RPMI7951 (cell line): ENCODE measurements at places on chromosomes 1 and 21.

DNA sequence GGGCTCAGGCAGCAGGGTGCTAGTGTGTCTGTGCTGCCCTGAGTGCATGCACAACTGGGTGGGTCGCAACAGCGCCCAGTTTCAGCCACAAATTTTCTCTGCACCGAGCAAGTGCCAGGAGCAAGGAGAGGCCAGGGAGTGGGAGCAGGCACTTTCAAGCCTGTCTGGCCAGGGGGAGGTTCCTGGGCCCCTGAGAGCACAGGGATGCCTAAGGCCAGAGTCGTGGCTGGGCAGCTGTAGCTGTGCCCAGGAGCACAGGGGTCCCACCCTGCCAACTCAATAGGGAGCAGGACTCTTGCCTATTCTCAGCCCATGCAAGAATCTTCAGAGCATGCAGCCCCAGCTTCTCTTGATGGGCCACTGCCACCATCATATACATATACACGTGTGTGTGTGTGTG is 1577.4 kb downstream of the KCNT2 start:
- no peak for DNase-seq

- DNase-seq, result no peak
These were observed 1.6 kb downstream of the PALMD start for GRCh38 chr1:99647490-99647889.

DNA sequence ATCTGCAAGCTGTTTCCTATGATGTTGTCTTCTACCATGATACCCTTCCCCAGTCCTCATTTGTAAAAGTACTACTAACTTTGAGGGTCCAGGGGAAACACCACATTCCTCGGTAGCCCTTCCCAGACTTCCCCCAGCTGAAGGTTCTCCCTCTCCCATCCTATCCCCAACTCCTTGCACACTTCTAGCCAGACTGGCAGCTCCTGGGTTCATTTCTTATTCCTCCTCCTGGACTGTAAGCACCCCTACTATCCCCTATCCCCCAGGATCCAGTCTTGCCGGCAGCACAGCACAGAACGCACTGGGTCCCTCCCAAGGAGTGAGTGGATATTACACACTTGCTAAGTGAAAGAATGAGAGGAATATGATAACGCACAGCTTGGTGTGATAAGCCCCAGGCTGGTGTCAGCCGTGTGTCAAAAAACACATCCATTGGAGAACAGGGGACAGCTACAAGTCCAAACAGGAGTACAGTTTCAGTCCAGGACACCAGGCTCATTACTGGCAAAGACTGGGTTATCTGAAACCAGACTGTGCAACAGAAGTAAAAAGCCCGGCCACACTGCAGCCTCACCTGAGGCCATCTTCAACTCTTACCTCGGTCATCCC is 100.2 kb downstream of the SSBP3 start:
- DNase-seq, result no peak

DNA sequence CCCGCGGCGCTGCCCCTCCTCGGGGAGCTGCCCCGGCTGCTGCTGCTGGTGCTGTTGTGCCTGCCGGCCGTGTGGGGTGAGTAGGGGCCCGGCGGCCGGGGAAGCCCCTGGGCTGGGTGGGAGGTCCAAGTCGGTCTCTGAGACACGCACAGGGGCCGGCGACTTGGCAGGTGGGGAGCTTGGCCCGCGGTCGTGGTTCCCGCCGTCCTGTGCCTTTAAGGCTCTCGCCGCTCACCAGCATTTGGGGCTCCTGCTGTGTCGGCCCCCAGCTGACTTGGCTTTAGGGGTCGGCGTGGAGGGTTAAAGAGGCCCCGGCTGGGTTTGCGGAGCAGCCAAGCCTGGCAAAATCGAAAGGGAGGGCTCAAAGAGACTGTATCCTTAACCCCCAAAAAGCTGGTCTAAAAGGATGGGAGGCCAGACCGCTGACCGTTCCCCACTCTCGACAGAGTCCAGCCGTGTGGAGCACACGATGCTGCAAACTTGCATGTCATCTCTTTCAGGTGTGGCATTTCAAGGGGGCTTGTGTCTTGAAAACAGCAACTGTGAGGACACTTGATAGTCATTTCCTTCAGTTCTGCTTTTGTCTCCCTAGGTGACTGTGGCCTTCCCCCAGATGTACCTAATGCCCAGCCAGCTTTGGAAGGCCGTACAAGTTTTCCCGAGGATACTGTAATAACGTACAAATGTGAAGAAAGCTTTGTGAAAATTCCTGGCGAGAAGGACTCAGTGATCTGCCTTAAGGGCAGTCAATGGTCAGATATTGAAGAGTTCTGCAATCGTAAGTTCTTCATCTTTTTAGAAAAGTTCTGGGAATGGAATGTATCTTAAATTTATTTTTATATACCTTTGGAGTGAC is 540 bp downstream of the CD55 start:
- DNase-seq, result peak; percentile 11

DNA sequence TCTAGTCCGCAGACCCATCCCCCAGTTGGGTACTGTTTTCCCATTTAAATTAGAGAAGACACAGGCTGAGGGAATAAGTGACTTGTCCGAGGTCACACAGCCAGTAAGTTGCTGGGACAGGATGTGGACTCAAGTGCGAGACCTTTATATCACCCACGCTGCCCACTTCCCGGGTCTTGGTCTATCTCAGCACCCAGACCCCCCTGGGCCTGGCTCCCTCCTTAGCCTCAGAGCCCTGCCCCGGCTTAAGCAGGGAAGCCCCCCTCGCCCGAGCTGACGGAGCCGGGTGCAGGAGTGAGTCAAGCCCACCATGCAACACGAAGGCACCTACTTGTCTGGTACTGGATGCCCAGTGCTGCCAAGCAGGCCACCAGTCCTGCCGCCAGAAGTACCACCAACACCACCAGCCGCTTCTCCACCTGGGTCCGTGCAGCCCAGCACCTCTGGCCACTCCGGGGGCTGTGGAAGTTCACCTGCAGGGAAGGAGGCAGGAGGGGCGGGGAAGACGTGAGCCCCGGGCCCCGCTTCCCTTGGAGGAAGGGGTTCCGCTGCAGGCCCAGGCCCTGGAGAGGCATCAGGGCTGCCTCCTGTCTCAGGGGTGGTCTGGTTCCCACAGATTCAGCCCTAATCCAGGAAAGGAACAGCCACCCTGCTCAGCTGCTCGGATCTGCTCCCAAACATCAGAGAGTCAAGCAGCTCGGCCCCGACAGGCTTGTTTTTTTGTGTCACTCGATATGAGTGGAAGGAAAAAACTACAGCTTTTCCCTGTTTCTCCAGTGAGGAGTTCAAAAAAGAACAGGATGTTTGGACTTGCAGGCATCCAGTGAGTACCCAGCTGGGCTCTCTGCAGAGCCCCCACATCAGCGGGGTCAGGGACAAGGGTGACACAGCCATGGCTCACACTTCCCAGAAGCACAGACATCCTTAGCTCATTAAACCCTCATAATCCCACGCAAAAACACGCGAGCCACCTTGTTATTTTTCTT is 11.1 kb downstream of the ECE1 start:
- no peak for DNase-seq

DNA sequence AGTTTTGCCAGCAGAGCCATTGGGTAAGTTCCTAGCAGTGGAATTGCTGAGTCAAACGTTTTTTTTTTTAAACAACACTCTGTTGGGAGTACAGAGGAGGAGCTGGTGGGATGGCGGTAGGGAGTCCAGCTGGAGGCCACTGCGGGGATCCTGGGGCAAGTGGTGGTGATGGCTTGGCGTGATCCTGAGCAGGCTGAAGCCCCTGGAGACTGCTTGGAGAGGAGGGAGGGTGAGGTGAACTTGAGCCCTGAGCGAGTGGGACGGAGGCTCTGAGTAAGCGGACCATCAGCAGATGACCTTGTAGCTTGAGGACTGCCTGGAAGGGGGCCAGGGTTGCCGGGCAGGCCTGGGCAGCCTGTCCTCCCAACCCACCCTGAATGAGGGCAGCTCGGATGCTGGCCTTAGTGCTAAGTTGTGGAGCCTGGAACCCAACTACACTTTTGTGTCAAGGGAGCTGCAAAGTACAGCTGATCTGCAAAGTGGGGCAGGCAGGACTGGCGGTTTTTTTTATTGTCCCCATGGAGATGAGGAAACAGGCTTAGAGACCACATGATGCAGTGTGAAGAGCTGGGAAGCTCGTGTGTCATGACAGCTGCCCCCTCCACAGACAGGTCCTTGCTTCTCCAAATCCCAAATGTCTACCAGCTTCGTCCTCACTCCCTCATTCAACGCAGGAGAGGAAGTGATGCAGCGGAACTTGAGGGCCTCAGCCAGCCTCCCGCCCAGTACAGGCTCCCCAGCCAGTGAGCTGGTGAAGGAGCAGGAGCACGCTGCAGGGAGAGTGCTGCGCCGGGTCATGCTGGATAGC is 20.2 kb downstream of the MRPL37 start:
- no peak for DNase-seq

- peak; percentile 22 for DNase-seq
These were observed 272.4 kb downstream of the DUSP10 start for GRCh38 chr1:221469476-221469875.

- peak; percentile 47 for DNase-seq
These were observed 33.8 kb upstream of the CSF3R start for GRCh38 chr1:36516372-36517010.
